Hindlimb muscle (tissue), 1 donor: ENCODE measurements at places on chromosomes 2 and 18. TPM values are rescaled to one million over a fixed set of nuclear protein-coding genes. Genes with fewer than 3 reads are reported as not detected.

Gene IL1B
- polyA plus RNA-seq, result 0.76 TPM

DNA sequence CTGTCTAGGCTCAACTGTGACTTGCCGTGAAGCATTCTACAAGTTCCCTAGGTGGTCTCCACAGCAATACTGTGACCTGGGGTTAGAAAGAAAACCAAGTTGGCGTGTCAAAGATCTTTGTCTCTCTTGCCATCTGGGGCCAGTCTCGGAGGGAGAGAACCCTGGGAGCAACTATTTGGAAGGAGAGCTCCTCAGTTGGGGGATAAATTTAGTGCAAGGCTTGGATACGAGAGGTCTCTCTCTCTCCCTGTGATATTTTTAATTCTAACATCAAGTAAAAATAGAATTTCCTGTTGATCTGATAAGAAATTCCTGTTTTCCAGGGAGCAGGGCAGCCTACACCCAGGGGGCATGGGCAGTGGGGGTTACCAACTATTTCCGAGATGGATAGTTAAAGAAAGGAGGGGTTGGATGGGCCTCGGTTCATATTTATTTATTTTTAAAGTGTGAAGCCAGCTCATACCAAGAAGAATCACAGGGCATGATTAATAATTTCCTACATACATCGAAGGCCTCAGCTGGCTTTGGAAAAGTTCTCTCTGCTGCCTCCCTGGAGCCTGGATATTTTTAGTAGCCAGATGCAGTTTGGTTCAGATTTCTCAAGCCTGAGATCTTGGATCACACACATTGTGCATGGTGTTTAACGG, 62.8 kb downstream of the EHD3 start:
- no peak for DNase-seq

Gene DCDC2C
- 0.46 TPM for polyA plus RNA-seq

DNA sequence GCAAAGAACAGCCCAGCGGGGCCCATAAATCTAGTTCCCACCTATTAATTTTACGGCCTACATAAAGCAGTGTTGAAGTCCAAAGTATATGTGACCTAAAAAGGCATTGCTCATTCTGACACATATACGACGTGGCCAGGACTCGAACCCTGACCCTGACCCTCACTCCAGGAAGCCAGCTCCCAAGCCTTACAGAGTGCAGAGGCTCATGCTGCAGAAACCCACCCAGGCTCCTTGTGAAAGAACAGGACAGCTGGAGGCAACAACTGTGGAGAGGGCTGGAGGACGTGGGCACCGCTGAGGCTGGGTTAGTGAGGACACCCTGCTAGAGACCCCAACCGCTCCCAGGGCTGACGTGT, 221.6 kb downstream of the CYP26B1 start:
- no peak for DNase-seq

DNA sequence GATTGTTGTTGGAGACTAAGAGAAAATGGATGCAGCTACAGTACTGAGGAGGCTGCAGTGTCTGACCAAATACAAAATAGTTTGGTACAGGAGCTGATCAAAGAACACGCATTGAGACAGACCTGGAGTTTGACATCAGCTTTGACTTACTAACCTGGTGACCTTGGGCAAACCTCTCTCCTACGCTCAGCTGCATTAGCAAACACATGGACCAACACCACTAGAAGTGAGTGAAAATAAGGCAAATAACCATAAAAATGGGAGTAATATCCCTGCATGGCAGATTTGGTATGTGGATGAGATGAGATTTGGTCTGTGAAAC, 126.5 kb downstream of the LPIN1 start:
- DNase-seq, result no peak

- DNase-seq, result no peak
These were observed 18.7 kb upstream of the MAP4K3 start for GRCh38 chr2:39455826-39456225.

Gene ZNF892
- 2.4 TPM for polyA plus RNA-seq

GRCh38 chr2:222313816-222314215, 15.0 kb upstream of the PAX3 start:
- DNase-seq, result no peak

- DNase-seq, result no peak
These were observed 879 bp upstream of the GALNT5 start for GRCh38 chr2:157256626-157257025.
